Stimulated activated CD8-positive, alpha-beta memory T cell treated with anti-CD3 and anti-CD28 coated beads, Interleukin-15, amount 100 ng/mL, for 48 hours (primary cell): ENCODE measurements at places on chromosomes 7 and 10.
A peak's percentile ranks its signal among the peaks of the same experiment; 100 is the strongest.

GRCh38 chr7:24604630-24605029 is 31.4 kb downstream of the PALS2 start:
- DNase-seq, result no peak

DNA sequence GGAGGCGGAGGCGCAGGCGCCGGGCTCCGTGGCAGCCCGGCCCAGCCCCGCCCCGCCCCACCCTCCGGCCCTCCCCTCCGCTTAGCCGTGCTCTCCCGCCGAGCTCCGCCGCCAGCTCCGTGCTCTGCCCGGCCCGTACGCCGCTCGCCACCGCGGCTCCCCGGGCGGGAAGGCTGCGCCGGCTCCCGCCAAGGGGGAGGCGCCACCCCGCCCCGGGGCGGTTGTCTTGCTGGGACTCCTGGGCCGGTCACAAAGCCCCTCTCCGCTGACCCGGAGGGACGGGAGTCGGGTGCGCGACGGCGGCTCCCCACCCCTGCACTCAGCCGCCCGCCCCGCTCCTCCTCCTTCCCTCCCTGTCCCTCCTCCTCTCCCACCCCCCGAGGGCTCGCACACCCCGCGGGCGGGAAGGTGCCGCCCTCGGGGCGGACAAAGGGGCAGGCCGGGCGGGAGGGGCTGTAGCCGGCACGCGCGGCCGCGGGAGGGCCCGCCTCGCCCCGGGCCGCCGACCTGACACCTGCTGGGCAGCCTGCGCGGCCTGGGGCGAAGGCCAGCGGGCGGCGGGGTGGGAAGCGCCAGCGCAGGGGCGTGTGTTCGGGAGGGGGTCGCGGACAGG is 11.5 kb upstream of the SP8 start:
- no peak for DNase-seq

GRCh38 chr7:137658190-137658900 is 188.4 kb downstream of the DGKI start:
- no peak for DNase-seq

- DNase-seq, result no peak
These were observed 99.5 kb upstream of the TNRC18 start for GRCh38 chr7:5523052-5523711.

DNA sequence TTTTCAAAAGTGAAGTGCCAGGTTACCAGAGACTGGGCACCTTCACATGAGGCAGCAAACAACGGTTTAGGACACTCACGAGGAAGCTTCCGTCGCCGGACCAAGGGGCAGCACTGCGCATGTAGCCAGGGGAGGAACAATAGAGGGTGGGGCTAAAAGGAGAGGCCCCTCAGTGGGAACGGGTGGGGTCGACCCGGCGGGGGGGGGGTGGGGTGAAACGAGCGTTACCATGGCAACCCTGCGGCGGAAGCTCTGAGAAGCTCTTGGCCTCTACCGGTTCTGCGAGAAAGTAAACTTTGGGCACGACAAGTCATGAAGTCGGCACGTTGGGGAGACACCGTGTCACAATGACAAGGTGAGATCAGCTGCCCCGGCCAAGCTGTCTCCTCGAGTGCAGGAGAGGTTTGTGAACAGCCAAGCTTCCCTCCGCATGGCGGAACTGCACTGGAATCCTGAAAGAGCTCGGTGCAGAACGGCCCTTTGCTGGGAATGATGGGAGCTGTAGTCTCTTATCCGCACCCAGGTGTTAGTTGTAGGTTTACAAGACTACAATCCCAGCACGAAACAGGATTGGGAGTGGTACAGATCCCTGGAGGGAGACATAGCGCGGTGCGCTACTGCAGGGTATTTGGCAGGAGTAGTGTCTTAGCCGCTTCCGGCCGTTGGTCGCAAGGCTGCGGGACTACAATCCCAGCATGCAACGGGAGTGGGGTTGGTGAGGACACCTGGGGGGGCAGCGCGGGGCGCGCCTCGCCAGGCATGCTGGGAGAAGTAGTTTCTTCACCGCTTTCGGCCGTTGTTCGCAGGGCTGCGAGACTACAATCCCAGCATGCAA is 72.8 kb upstream of the ZNF722 start:
- DNase-seq, result peak; percentile 81

- no peak for DNase-seq
These were observed 19.1 kb downstream of the SLC16A12 start for GRCh38 chr10:89516149-89516832.

GRCh38 chr10:66234872-66235271 is 691.0 kb upstream of the LRRTM3 start:
- no peak for DNase-seq

- DNase-seq, result no peak
These were observed 15.5 kb upstream of the CHN2 start for GRCh38 chr7:29179115-29179514.

GRCh38 chr7:84535580-84536270 is 341.1 kb upstream of the SEMA3A start:
- DNase-seq, result no peak

DNA sequence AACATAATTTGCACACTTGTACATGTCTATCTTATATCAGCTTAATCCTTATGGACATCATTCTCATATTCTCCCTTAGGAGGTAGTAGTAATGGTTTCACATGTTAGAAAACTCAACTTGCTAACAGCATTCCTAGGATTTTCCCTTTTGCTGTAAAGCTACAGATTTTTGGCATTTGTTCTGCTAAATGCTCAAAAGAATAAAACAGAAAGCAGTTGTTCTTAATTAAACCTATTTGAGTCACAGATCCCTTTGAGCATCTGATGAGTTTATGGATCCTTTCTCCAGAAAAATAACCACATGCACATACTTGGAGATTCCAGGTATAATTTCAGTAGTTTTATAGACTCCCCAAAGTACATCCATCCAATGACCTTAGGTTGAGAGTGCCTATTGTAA is 122.9 kb upstream of the BET1 start:
- DNase-seq, result no peak

DNA sequence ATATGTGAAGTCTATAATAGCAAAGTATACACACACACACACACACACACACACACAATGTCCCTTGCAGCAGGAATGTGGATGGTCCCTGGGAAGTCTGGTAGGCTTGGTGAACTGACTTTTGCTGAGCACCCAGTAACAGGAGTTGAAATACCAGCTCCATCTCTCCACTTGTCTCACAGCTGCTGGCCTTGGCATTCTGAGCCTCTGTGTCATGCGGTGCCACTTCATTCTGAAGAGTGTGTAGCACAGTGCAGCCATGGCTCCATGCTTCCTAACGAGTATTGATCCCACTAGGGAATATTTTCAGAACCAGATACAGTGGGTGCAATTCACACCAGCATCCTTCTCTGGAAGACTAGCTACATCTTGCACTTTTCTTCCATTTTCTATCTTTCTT is 192.4 kb downstream of the ADARB2 start:
- no peak for DNase-seq

- peak; percentile 38 for DNase-seq
These were observed 79.3 kb upstream of the ACBD5 start for GRCh38 chr10:27319752-27320431.

DNA sequence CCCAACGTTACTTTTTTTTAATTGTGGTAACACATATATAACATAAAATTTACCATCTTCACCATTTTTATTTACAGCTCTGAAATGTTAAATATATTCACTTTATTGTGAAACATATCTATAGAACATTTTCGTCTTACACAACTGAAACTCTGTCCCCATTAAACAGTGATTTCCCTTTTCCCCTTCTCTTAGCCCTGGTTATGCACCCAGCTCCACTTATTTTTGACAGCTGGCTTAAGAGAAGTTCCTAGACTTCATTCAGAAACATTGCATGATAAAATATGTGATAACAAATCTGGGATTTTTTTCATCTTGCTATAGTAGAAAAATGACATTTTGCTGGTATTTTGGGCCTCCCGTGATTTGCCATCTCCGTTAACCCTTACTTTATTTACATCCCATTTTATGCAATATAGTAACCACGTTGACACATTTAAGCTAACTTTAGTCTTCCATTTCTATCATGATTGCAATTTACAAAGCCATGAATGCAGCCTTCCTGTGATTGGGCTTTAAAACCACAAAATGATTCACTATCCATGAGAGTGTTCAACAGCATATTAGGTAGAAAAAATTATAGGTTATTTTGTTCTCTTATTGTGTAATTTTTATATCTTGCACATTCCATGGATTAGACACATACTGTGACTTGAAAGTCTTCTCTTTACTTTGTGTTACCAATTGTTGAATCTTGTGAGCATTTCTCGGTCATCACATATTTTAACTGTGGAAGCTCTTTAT is 139.6 kb downstream of the SND1 start:
- no peak for DNase-seq

DNA sequence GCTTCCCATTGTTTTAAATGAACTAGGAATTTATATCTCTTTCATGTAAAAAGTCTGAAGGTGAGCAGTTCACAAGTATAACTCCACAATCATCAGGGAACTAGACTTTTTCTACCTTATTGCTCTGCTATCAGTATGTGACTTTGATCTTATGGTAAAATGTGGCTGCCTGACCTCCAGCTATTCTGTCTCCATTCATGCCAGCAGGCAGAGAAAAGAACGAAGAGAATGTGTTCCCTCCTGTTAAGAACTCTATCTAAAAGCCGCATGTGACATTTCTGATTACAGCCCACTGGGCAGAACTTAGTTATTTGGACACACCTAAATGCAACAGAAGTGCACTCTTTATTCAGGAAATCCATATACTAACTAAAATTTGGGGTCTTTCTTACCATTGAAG is 102.8 kb upstream of the MBL2 start:
- DNase-seq, result no peak

DNA sequence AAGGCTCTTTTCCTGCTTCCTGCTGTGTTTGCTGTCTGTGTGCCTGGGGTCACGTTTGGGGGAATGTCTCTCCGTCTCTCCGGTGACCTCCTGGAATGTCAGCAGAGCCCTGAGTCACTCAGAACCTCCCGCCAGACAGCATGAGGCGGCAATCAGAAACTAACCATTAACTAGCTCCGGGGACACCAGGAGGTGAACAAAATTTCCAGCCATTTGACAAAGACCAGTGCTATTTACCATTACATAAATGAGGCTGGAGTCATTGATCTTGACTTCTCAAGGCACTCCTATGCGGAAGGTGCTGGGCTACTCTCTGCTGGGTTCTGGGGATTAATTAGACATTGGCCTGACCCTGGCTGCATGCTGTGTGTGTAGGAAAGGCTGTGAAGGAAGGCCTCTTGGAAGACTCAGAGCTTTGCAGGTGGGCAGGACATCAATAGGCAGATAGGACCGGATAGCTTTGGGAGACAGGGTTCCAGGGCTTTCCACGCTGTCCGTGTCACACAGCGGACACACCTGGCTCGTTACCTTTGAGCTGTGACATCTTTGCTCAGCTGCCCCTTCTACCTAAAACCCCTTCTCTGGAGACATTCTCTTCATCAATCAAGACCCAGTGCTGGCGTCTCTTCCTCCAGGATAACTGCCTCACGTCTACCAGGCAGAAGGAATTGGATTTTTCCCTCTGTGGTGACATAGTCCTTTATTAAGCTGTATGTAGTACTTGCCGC is 77.0 kb downstream of the PFKFB3 start:
- DNase-seq, result no peak

DNA sequence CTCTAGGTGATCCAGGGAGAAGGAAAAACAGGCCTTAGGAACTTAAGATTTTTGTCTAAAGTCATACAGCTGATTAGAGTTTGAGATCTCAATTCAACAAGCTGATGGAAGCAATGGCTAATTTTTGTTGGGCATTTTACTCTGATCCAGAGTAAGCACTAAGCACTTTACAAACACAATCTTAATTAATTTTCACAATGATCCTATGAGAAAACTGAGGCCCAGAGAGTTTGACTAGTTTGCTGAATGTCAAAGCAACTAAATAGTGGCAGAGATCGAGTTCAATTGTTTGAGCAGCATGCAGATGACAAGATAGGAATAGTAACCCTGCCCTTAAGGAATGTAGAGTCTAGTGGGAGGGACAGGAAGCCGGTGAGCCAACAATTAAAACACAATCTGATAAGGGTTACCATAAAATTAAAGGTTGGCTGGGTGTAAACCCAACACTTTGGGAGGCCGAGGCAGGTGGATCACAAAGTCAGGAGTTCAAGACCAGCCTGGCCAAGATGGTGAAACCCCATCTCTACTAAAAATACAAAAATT is 13.5 kb upstream of the RPEL1 start:
- no peak for DNase-seq

GRCh38 chr10:14330388-14331061 is at the start of gene FRMD4A:
Gene FRMD4A, minus strand, starts transcription at chr10:14330924.
- no peak for DNase-seq

DNA sequence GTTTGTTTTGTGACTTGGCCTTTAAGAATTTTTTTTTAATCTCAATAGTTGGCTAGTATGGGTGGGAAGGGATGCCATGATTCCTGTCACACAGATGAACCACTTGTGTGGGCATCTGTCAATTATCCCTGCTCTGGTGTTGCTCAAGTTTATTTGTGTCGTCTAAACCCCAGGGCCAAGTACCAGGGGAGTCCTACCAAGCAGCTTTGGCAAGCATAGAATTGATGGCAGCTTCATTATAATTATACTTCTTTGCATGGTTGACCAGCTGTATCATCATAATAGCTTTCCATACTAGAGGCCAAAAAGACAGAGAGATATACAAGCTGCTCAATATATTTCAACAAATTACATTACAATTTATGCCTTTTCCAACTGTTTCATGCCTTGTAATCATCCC is 30.4 kb downstream of the SUGCT start:
- no peak for DNase-seq

- DNase-seq, result no peak
These were observed 97.8 kb downstream of the HIPK2 start for GRCh38 chr7:139679731-139680594.

DNA sequence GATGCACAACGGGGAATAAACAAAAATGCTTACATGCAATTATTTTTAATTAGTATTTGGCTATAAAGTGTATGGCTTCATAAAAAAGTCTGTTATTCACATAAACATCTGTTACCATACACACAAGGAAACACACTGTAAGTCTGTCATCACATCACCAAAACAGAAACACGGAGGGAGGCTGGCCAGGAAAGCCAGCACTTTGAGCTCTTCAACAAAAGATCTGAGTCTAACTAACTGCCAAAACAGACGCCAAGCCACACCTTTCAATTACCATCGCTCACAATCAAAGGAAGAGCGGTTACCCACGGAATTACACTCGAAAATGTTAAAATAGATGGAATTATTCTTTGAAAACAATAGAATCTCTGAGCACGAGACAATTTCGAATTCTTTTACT is 49.2 kb upstream of the MGMT start:
- no peak for DNase-seq

GRCh38 chr10:117189557-117189956 is 7.7 kb upstream of the KCNK18 start:
- no peak for DNase-seq

GRCh38 chr10:106493751-106494150 is 670.8 kb downstream of the SORCS1 start:
- DNase-seq, result no peak
